ENCODE measurements at places on chromosomes 16 and 17.

DNA sequence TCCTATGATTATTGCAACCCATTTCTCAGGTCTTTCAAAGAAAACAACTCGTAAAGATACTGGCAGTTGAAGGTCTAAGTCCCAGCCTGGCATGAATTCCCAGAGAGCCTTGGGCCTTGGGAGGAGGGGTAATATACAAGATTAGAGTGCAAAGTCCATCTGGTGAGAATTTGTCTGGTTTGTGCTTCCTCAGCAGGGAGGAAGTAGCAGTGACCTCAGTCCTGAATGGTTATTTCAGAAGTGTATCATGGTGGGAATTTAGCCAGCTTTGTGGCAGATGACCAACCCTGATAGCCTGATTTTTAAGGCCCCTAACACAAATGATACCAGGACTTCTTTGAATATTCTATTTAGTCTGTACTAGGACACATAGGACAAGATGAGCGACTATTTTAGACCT, 151.2 kb upstream of the TBX2 start:
- DNase-seq, result no peak

DNA sequence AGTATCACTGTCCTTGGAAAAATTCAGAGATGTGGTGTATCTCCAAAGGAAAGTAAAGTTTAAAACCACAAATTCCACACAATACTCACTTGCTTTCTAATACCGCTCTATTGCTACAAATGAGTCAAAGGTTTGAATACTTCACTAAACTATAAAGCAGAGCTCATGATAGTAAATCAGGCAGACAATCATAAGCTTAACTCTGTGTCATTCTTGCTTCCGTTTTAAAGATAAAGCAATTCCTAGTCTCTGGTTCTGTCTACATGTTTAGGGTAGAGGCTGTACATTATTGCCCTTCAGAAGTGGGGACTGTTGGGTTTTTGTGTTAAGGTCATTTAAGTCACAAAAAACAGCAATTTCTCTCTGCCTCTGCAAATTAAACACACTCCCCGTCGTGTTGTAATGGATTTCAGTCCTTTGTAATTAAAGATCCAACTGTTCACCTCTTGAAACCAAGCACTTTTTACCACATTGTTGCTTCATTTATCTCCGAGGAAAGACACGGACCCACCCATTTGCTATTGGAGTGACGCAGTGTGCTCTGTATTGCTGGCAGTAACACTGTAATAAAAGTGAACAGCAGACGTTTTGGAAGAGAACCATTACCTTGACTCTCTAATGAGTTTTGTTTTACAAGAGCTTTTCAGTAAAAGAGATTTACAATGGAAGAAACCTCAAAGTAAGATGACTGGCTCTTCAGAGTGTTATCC, 83.1 kb upstream of the CNTNAP4 start:
- DNase-seq, result no peak

GRCh38 chr17:74097450-74098135, 105.9 kb upstream of the RPL38 start:
- no peak for DNase-seq

GRCh38 chr16:20042848-20043247, 30.8 kb downstream of the GPR139 start:
- DNase-seq, result no peak

DNA sequence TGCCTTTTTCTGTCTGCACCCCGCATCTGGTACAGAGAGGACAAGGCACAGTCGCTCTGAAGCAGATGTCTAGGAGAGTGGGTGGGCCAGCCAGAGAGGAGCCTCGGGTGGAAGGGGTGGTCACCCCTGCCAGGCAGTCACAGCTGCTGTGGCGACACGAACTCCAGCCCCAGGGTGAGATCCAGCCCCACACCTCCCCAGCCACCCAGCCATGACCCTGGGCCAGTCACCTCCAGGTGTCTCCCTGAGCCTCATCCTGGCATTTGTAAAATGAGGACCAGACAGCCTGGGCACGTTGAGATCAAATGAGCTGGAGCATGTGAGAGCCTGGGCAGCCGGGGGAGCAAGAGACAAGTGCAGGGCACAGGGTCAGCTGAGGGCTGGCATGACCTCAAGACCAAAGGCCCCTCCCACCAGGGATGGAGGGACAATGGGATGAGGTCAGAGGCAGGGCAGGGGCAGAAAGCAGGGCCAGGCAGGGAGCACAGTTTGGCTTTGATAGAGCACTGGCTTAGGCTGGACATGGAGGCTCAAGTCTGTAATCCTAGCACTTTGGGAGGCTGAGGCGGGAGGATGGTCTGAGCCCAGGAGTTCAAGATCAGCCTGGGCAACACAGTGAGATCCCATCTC, 7.7 kb downstream of the ADAM11 start:
- no peak for DNase-seq

DNA sequence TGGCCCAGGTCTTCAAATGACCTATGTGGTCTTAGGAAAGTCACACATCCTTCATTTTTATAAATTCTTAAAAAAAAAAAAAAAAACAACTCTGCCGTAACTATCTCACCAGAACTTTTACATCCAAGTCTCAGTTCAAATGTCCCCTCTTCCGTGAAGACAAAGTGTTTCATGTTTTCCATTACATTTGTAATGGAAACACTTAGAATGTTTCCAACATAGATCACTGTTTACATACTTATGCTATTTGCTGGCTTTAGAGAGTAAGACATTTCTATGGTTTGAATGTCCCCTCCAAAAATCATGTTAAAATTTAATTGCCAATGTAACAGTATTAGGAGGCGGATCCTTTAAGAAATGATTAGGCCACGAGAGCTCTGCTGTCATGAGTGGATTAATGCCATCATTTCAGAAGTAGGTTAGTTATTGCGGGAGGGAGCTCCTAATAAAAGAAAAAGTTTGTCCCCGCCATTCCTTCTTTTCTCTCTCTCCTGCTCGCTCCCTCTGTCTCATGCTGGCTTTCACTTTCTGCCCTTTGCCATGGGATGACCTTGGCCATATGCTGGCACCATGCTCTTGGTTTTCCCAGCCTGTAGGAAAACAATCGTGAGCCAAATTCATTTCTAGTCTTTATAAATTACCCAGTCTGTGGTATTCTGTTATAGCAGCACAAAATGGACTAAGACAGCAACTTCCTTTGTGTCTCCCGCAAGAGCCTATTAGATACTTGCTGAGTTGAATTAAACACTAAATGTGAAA, 887.8 kb upstream of the SOX9 start:
- DNase-seq, result no peak

- no peak for DNase-seq
Observed at GRCh38 chr17:32227910-32228309, 37.7 kb upstream of the RHBDL3 start.

- no peak for DNase-seq
Observed at GRCh38 chr17:39235555-39236449, 10.1 kb upstream of the STAC2 start.

- DNase-seq, result no peak
Observed at GRCh38 chr17:31857920-31858641, 963 bp downstream of the COPRS start.

GRCh38 chr16:73058616-73059409, 10.9 kb upstream of the ZFHX3 start:
- DNase-seq, result no peak

DNA sequence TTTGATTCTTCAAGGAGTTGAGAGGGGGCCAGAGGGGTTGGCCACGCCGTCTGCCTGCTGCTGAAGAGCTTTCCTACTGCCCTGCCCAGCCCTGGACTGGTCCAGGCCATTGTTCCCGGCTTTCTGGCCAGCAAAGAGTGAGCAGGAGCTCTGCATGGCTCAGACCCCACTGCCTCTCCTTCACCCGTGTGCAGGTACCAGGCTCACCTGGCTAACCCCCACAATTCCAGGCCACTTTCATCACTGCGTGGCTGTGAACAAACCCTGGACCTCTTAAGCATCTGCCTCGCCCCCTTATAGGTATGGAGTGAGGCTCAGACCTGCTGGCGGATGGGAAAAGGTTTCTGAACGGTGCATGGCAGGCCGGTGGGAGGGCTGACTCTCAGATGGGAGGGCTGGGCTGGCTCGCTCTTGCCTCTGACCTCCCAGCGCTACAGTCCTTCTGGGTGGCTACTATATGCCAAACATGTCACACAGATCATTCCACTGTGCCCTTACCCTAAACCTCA, 8.9 kb downstream of the ZNF319 start:
- DNase-seq, result no peak

GRCh38 chr17:13346081-13346533, 255.6 kb downstream of the HS3ST3A1 start:
- DNase-seq, result no peak

- DNase-seq, result no peak
Observed at GRCh38 chr17:10278218-10278617, 79.8 kb upstream of the GAS7 start.
